Skeletal muscle tissue (tissue), 5 donors: ENCODE measurements at places on chromosomes 4 and X. TPM values are rescaled to one million over a fixed set of nuclear protein-coding genes. Genes with fewer than 3 reads are reported as not detected.

Gene ARX
- 0.52 TPM for total RNA-seq

Gene NDP
- total RNA-seq, result 2.1 TPM

Gene SLC34A2
- total RNA-seq, result not detected

Gene TMEM31
- total RNA-seq, result not detected

Gene CT45A1
- total RNA-seq, result not detected

Gene PCDH10
- 0.52 TPM for total RNA-seq

Gene NEIL3
- 5.7 TPM for total RNA-seq
